ENCODE measurements at places on chromosomes 5 and 9.

DNA sequence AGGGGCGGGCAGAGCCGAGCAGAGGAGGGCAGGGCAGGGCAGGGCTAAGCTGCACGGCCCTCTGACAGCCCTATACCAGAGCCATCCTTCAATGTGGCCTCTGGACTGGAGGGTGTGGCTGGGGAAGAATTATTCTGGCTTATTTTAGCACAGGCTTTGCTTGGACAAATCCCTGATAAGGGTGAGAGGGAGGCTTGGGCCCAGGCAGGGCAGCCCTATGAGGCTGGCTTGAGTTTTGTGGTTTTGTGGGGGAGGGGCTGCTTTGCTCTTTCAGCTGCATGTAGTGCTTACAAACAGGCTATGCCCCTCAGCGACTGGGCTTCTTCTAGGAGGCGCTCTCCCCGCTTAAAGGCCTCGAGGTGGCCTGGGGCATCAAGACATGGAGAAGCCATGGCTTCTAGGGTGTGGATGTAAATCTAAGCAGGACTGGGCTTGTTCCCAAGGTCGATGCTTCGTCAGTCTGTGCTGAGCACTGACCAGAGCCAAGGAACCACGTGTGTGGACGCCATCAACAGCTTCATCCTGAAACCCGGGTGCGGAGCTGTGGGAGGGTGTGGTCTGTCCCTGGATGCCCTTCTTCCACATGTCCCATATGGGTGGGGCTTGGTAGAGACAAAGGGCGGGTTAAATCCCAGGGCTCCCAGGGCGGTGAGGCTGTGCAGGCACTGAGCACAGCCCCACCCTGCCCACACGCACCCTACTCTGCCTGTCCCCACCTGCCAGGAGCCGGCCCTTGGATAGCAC, 45.7 kb upstream of the IPPK start:
- DNase-seq: no peak

- no peak for DNase-seq
These were observed 66.0 kb downstream of the KLF4 start for GRCh38 chr9:107423540-107423939.

DNA sequence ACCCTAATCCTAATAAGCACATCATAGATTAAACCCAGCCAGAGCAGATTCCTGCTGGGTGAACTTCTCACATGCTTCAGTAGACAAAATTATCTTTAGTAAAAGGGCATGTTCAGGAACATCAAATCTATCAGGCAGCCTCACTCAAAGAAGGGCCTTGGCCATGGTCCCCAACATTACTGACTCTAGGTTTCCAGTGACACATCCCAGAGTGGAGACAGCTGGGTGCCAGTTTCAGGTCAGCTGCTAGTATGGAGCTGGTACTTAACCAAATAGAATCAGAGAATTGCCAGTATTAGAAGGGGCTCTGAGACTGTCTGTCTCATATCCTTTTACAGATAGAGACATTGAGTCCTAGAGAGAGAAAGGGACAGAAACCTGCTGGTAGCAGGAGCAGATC, 44.1 kb upstream of the GALNT10 start:
- DNase-seq: no peak

DNA sequence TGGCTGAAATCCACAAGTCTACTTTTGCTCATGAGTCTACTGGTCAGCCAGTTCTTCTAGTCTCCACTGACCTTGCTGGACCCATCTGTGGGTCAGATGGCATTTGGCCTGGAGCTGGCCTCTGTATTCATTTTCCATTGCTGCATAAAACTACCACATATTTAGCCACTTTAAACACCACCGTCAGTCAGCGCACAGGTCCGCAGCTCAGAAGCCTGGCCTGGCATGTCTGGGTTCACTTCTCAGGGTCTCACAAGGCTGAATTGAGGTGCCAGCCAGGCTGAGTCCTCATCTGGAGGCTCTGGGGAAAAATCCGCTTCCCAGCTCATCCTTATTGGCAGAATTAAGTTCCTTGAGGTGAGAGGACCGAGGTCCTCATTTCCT, 54.7 kb downstream of the BARX1 start:
- DNase-seq: no peak

DNA sequence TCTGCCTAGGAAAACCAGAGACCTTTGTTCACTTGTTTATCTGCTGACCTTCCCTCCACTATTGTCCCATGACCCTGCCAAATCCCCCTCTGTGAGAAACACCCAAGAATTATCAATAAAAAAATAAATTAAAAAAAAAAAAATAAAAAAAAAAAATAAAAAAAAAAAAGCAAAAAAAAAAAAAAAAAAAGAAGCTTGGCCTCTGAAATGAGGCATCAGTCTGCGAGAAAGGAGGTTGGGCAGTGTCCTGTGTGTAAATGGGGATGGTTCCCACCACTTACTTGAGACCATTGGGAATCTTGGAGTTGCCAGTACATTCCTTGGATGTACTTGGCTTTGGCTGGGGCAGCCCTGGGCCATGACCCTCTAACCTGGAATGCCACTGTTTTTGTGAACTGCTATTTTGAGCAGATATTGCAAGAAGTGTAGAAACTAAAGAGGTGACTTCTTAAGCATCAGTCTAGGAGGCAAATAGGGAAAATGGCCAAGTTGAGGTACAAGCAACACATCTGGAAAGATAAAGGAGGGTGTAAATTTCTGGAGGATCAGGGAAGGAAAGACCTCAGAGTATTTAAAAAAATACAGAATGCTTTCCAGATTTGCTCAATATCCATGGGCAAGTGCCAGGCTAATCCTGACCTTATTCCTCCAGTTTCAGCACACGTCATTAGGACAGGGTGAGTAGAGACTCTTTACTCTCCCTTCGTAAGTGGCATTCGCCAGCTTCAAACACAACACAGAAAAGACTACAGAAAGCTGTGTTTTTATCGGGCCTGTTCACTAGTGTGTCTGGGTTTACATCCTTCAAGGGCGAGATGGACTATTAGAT, 58.1 kb downstream of the HSPA4 start:
- DNase-seq: no peak

DNA sequence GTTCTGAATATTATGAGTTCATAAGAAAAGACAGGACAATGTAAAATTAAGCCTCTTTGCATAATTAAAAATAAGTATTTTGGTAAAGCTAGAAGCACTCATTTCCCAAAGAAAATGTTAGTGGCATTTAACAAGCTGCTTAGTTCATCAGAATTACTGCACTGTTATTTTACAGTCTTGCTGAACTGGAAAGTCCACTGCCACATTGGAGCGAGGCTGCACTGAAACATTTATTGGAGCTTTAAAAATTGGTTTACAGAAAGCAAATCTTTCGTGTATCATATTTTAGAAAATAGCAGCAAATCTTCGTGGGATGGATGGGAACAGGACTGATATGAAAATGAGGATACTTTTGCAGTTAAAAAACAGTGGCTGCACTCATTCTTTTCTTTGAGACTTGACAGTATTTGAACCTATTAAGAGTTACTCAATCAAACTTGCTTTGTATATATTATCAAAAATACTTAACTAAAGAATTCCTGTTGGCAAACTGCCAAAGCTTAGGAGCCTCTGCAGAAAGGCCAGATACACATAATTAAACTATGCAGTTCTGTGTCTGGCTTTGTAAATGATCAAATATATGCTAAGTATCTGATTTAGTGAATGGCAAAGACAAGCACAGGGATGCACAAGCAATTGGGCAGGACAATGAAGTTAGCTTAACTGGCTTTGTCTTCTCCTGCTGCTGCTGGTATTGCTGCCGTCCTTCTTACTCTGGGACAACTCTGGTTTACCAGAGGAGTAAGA, 16.5 kb upstream of the FBXL7 start:
- no peak for DNase-seq

- no peak for DNase-seq
These were observed 48.2 kb downstream of the RXRA start for GRCh38 chr9:134374301-134375010.

DNA sequence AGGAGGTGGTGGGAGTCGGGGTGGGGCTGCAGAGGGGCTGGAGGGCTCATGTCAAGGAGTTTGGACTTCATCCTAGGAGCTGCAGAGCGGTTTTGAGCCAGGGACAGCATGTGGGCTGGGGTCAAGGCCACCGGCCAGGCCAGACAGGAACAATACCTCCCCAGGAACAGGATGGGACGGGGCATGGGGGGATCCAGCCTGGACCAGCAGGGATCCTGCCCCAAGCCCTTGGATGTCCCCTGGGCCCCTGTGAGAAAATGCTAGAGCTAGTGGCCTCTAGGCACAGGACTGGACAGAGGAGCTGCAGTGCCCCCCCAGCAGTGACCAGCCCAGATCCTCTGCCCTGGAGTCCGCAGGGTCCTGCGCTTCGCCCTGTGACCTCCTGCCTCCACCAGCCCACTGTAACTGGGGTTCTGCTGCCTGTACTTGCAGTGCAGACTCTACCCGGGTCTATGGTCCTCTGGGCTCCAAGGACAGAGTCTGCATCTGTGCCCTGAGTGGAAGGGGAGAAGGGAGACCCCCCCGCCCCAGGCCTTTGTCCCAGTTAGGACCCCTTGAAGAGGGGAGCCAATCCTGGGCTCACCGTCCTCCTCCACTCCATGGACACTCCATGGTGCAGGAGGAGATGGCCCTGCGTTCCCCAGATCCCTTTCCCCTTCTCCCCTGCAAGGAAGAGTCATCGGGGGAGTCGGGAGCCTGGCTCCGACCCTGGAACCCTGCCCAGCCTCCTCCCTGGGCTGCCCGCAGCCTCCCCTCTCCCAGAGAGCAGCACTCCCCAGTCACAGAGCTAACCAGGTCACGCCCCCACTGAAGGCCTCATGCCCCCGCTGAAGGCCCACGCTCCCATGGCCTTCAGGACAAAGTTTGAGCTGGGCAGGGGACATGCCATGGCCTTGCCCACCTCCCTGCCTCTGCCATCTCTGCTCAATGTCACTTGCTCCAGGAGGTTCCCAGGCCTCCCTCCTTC, 3.0 kb upstream of the MXD3 start:
- no peak for DNase-seq

DNA sequence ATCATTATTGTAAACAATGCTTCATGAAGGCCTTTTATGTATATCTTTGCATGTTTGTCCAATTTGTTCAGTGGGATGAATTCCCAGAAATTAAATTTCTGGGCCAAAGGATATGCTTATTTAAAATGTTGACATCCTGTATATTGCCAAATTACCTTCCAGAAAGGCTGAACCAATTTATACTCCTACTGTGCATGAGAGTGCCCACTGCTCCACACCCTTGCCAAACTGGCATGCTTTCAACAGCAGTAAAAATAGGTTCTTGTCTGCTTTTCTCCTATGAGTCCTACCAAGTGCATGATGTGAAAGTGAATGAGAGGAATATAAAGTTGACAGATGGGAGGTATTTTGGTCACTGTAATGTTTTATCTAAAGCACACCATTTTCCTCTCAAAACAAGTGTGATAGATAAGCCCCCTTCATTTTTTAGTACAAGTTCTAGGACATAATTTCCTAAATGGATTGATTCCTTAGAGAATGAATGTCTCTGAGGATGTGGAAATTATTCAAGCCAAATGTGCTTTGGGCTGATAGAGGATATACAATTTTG, 70.5 kb upstream of the ERBIN start:
- no peak for DNase-seq

DNA sequence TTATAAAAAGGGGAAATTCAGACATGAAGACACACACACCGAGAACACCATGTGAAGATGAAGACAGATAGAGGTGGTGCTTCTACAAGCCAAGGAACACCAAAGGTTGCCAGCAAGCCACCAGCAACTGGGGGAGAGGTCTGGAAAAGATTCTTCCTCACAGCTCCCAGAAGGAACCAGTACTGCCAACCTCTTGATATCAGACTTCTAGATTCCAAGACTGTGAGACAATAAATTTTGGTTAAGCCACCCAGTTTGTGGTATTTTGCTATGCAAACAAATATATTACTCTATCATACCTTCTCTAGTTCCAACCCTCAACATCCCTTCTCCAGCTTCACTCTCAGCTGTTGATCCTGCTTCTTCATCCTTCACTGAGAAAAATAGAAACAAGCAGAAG, 451.1 kb downstream of the EBF1 start:
- no peak for DNase-seq

GRCh38 chr5:133410335-133410828, 202.0 kb downstream of the FSTL4 start:
- no peak for DNase-seq

DNA sequence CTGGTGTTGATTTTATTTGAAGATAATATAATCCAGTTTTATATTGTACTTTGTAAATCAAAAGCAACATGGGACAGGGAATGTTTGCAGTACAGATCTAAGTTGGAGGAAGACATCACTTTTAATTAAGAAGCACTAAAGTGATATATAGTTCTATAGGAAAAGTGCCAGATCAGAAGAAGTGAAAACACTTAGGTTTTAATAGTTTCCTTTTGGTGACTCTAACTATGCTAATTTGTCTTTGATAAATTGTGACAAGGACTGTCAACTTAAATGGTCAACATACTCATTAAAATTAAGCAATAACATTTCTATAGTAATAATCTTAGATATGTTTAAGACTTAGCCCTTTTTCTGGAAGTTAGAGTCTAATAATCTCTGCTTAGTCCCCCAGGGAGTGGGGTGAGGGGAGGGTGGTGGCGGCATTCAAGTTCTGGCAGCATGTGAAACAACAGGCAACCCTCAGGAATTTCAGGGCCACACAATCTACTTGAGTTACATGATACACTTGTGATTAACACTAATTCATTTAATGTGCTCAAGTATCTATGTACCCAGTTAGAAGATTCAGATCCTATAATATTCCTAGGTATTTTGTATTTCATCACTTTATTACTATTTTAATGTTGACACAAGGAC, 1026.5 kb downstream of the NR2F1-AS1 start:
- DNase-seq: no peak

DNA sequence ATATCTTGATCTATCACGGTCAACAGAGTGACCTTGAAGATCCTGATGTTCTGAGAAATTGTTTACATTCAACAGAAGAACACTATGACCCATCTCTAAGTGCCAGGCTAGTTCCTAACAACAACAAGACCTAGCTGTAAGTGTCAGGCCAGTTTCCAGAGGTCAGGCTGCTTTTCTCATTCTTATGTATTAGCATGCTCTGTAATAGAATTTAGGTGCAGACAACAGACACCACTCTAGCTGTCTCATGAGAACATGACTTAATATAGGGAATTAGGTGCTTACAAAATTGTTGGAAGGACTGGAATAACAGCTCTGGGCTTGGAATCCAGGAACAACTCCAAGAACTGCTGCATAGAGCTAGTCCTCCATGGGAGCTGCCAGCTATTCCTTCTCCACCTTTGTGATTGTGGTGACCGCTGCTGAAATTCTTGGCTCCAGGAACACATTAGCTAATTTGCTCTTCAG, 138.7 kb downstream of the SNX18 start:
- no peak for DNase-seq

- no peak for DNase-seq
These were observed 39.5 kb downstream of the SMC5 start for GRCh38 chr9:70298245-70298771.

DNA sequence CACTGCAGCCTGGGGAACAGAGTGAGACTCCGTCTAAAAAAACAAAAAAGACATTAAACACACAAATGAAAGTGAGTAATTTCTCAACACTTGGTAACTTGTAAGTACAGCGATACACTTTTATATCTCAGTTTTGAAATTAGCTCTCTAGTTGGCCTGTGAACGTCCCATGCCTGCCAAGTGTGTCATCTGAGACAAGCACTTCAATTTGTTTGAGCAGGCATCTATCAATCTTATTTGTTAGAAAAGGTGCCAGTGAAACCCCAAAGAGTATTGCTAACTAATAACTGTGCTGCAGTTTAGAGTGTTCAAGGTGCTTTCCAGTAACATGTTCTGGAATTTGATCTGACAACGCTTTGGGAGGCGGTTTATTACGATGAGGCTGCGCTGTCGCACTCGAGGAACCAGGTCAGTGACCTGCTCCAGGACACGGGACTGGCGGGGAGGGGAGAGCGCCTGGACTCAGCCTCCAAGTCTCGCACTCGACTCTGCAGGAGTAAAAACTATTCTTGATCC, 1.1 kb upstream of the SPIN1 start:
- no peak for DNase-seq

GRCh38 chr5:65066387-65067146, 297.8 kb downstream of the CWC27 start:
- no peak for DNase-seq

GRCh38 chr5:14663734-14664269, 716 bp upstream of the OTULIN start:
- no peak for DNase-seq

Data from smooth muscle cell of the brain vasculature (primary cell).